ENCODE measurements at places on chromosomes 6 and 20.

DNA sequence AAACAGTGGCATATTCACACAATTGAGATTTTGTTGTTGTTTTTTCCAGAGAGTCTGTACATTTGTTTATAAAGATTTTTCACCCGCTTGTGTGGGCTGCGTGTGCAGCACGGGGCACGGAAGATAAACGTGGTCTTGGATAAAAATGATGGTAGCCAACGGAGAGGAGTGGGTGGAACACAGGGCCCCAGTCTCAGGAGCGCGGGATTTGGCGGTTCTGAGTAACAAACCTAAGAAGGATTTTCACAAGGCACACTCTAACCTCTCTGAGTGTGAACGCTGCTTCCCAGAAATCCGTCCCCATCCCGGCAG is 3.6 kb upstream of the BNIP5 start:
- DNase-seq = no peak

DNA sequence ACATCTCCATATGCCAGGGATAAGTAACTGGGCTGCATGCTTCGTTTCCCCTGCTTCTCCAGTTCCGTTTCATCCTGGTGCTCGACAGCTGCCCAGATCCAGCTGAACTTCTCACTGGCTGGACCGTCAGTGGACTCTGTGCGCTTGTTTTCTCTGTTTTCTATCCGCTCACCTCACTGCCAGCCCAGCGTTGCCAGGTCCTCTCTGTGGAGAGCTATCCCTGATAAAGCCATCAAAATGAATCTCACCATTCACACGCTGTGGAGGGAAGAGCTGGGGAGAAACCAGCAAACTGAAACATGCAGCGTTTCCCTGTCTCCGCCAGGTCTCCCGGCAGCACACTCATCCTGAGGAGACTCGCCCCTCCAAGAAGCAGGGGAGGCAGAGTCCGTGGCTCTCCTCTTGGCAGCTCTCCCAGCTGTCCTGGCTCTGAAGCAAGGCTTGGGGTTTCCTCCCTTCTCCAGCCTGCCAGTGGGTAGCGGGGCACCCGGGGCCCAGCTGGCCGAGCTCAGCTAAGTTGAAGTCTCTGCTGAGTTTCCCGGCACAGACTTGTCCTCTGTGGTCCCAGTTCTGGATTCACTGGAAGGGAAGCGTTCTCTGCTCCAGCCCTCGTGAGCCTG is 160.9 kb downstream of the DTNBP1 start:
- DNase-seq = no peak

DNA sequence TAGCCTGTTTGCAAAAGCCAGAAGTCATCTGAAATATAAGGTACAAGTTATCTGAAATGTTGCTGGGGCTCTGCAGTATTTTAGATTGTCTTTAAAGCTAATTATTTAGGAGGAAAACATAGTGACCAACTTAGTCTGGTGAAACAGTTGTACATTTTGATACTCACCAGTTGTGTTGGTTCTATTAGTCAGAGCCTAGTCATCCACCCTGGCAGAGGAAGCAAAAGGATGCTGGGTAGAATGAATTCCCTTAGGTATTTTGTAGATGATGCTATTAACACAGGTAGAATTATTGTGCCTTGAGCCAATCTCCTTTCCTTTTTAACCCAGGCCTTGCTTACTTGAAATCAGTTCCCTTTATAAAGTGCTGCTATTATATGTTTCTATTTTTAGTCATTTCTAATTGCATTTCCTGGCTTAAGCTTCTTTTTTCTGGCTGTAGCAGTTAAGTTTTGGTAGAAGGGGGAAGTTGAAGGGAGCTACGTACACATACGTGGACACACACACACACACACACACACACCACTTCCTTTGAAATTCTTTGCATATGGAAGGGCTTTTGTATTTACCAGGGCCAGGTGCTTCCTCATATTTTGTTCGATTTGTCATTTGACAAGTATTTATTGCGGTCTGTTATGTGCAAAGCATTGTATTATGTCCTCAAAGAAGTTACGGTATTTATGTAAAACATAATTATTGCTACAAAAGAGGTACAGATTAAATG is 82.4 kb downstream of the RTN4IP1 start:
- no peak for DNase-seq

GRCh38 chr6:158011980-158012566 is 30.4 kb downstream of the SYNJ2 start:
- DNase-seq = no peak

GRCh38 chr6:143135797-143136561 is 75.3 kb downstream of the AIG1 start:
- DNase-seq = no peak

DNA sequence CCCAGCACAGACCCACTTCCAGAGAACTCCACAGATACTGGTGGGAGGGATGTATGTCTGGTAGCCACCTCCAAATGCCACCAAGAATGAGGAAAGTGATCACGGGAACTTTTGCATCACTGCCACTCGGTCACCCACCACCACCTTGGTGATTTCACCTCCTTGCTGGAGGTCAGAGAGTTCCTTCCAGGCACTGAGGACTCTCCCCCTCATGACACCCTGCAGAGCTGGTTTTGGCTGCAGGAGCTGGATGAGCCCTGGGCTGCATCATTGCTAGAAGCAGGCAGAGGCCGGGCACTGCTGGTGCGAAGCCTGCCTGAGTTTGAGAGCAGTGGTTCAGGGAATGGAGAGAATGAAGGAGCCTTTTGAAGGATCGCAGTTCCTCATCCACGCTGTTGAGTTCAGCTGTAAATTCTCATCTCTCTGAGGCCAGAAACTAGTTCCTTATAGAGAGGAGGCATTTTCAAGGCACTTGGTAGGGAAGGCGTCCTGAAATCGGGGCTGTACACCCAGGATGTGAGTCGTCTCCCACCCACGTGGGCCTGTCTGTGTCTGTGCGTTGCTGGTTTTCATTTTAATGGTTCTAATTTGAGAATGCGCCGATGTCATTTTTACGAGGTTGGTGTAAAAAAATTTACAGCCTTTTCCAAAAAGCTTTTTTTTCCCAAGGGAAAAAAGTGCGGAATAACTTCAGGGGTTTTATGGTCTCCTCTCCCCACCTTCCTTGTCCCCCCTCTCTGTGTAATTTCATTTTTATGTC is 25.0 kb downstream of the FOXP4 start:
- DNase-seq = no peak

DNA sequence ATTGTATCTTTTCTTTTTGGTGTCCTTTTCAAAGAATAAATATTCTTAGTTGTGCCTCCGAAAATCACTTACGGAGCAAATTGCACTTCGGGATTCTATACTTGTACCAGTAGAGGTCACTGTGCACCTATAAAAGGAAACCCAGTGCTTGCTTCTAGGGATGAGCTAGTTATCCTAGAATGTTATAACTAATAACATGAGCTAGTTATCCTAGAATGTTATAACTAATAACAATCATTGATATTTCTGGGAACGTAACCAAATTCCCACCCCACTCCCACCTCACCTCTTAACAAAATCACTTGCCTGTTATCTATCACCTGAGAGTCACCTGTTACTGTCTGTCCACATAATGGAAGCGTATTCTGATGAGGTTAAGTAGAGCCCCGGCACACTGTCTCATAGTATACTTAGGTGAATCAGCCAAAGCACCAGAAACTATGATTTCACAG is 126.9 kb upstream of the TIAM2 start:
- DNase-seq = no peak

DNA sequence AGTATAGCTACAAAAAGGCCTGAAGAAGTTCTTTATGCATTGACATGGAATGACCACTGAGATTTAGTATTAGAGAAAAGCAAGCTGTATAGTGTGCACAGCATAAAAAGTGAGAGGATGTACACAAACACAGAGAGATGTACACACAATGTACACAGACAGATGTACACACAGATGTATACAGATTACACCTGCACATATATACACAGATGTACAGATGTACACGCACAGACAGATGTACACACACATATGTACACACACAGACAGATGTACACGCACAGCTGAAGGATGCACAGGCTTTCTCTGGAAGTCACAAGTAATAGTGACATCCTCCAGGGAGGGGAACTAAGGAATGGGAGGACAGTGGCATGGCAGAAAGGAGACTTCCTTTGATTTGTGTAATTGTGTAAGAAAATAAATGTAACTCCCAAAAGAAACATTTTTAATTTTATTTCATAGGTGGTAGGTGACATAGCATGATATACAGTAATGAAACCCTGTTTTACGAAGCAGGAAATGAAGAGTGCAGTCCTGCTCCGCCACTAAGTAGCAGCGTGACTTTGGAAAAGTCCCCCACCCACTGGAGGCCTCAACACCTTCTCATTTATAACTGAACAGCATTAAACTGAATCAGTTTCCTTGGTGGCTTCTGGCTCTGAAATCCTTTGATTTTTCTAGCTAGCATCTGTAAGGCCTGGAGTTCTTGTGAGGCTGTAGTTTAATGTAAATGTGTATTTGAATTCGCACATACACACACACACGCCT is 14.1 kb downstream of the NFATC2 start:
- DNase-seq = no peak

DNA sequence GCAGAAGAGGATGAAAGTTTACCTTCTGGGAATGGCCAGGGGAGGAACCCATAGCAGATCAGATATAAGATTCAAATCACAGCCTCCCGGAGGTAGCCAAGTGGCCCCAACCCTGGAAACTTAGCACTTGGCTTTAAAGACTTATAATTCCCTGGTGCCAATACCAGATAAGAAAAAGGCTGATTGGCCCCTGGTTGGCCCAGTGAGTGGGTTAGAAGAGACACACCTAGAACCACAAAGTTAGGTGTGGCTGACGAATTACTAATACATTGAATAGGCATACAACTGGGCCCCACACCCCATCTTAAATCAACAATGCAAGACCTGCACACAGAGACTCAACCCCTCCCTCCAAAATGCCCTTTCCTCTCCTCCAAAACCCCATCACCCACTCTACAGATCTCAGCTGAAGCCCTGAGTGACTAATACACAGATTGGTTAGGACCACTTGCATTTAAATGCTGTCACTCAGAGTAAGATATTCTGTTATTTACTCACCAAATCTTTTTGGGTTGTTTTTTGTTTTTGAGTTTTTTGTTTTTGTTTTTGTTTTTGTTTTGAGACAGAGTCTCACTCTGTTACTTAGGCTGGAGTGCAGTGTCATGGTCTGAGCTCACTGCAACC is 315.4 kb upstream of the JARID2 start:
- DNase-seq = no peak

- DNase-seq = no peak
Measured at GRCh38 chr6:167093922-167094432, 28.9 kb upstream of the CCR6 start.

DNA sequence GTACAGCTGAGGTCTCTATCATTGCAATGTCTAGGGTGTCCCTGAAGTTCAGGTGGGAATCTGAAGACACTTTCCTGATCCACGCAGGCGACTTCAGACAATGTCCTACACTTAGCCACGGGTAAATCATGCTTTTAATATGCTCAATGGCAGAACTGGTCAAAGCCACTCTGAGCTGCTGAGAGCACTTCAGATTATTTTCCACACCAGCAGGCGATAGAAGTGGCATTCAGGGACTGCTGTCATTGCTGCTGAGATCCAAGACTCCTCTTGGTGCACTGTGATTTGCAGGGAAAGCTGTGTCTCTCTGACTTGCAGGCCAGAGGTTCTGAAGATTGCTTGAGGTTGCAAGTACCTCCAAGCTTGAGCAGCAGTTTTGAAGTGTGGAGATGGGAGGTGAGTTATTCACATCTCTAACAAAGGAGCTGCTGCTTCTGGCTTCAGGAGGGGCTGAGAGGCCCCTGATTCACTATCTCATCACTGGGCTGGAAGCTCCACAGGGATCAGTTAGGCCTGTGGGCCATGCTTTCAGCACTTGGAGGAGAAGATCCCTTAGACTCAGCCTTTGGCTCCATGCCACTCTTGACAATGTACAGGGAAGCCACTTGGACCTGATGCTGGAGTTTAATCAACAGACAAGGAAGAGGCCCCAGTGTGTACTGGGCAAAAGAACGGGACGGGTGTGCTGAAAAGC is 2.9 kb upstream of the SSTR4 start:
- DNase-seq = no peak

DNA sequence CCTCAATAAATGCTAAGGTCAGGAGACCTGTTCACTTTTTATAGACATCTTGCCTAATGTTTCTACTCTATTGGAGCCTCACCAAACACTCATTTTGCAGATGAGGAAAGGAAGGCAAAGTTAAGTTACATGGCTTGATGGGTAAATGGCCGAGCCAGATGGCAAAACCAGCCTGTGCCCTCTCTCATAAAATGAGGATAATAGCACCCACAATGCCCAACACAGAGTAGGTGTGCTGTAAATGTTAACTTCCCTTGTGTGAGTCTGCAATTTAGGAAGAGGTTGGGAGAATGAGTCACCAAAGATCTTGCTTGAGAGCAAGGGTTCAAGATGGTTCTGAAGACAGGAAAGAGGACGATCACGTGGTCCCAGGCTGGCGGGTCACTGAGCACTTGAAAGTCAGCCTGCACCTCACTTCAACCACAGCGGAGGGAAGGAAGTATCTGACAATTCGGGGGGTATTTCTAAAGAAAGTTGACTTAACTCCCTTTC is 3.3 kb downstream of the KCNK5 start:
- no peak for DNase-seq

DNA sequence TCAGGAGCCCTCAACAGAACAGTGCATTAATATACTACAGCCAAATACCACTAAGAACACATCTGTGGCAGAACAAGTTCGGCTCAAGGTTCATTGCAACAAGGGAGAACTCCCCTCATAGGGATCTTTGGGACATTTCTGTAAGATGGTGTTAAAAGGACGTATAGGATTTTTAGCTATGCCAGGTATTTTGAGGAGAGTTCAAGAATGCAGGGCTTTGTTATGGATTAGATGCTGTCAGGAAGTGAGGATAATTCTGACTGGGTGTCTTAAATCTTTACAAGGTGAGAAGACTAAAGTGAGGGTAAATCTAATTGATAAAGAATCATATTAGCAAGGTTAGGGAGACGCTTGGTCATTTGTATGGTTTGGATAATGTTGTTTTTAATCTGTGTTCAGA is 83.7 kb upstream of the AHI1 start:
- DNase-seq = no peak

DNA sequence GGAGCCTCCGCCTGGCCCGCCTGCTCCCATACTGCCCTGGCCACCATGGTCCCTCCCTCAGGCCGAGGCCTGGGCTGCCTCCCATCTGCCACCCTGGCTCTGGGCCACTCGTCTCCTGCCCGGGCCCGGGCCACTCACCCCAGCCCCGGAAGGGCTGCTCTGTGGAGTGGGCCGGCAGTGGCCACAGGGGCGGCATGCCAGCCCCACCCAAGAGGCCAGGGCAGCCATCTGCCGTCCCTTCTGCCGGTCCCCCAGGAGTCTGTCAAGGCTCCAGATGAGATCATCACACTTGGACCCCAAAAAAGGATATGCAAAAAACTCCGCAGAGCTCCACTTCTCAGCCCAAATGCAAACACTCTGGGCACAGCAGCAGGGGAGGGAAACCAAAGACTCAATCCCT is 23.8 kb upstream of the TLDC2 start:
- no peak for DNase-seq

- no peak for DNase-seq
Measured at GRCh38 chr20:45323731-45324130, 15.6 kb upstream of the MATN4 start.
